Right forelimb (tissue), 1 donor: ENCODE measurements at places on chromosomes 12 and 14.

DNA sequence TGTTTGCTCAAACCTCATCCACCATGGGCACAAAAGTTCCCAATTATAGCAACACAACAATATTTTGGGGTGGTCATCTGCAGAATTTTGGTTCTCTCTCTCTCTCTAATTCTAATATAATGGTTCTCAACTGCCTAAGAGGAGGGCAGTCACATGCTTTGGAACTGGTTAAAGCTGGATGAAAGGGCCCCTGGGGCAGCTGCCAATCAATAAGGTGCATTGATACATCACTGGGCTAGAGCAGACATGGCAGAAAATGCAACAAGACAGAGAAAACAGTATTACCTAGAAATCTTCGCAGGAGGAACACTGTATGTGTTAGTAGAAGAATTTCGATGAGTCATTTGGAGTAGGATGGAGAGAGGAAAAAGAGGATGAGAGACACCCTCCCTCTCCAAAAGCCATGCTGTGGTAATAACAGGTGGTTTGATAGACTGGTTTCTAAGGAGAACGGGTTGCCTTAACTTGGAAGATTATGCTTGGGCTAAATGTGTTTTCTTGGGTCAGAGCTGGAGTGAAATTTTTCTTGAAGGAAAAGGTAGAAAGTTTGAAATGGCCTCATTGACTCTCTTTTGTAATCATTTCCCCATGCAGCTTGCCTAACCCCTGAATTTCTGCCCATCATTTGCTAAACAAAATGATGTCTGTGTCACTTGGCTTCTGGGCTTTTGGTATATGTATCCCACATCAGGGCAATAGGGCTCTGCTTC lies 67.1 kb upstream of the HIF1A start:
- no peak for DNase-seq

DNA sequence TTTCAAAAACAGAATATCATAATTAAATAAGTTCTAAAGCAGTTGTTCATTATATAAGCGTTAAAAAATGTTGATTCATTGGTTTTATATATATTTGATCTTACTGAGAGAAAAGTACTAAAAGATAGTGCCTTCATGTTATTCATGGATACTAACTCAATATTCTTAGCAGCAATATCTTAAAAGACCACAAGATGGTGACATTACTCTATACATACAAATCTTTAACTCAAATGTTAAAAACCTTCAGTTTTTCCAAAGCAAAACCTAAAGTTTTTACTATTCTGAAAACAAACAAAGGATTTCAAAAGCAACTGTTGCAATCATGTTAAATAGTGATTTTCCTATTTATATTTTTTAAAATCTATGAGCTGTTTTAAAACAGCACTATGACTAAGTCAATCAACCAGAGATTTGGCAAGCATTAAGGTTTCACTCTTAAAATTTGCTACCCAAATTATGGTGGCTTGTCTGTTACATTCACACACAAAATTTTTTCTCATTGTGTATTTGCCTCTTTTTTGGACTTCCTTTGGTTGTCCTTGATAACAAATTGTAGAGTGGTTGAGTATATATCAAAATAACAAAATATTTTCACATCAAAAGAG lies 50.1 kb upstream of the RERGL start:
- no peak for DNase-seq

GRCh38 chr14:56422703-56423213 lies 156.8 kb upstream of the TMEM260 start:
- peak; percentile 90 for DNase-seq

GRCh38 chr14:33786091-33786825 lies 164.6 kb downstream of the EGLN3 start:
- no peak for DNase-seq

GRCh38 chr12:98370976-98371375 lies 144.4 kb upstream of the TMPO start:
- no peak for DNase-seq

- DNase-seq: peak; percentile 80
Observed at GRCh38 chr12:131137836-131138637, 184.3 kb downstream of the ADGRD1 start.

- DNase-seq: no peak
Observed at GRCh38 chr14:25019892-25020291, 30.1 kb downstream of the STXBP6 start.

GRCh38 chr14:50095895-50096294 lies 20.5 kb downstream of the VCPKMT start:
- DNase-seq: no peak

GRCh38 chr14:75876530-75876929 lies 105.3 kb downstream of the TGFB3 start:
- no peak for DNase-seq

- peak; percentile 82 for DNase-seq
Observed at GRCh38 chr12:122123051-122123760, 44.6 kb downstream of the MLXIP start.
